ENCODE measurements at places on chromosomes 2 and 18.
A peak's percentile ranks its signal among the peaks of the same experiment; 100 is the strongest.

DNA sequence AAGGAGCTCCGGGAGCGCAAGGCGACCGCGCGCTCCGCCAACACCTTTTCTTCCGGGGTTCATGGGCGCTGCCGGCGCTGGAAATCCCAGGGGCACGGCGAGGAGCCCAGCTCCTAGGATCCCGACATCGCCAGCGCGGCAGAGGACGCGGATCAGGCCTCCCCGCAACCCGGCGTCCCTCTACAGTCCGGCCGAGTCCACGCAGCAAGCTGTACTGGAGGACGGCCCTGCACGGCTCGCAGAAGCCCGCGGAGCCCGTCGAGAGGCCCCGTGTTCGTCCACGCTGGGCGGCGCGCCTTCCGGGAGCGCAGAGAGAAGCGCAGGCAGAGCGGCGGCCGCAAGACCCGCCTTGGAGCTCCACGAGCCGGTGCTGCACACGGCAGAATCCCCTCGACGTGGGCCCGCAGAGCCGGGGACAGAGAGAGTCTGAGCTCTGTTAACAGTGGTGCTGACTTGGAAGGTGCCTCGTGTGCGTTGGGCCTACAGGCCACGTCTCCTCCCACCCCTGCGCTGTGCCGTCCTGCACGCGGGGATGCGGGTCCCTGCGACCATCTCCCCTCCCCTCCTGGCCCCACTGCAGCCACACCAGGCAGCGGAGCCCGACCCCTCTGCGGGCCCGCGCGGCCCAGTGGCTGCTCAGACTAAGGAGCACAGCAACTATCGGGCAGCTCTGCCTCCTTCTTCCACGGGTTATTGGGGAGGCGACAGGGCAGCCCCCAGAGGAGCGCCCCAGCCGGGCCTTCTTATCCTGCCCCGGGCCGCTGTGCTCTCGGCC, 28.1 kb upstream of the PTPN2 start:
- no peak for DNase-seq

DNA sequence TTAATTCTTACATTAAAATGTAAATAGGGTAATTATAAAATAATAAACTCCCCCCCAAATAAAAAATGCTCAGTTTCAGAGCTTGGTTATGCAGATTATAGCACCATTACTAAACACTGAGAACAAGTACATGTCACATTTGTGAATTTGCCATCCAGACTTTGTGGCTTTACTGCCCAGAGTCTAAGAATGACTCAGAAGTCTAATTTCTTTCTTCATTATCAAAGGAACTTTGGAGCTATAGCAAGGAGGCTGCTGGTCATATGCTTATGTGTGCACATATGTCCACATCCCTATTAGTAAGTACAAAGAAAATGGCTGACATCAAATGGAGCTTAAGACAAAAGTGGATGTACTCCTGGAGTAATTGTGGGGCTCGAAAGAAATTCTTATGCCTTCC, 248.5 kb upstream of the SESTD1 start:
- DNase-seq: no peak

DNA sequence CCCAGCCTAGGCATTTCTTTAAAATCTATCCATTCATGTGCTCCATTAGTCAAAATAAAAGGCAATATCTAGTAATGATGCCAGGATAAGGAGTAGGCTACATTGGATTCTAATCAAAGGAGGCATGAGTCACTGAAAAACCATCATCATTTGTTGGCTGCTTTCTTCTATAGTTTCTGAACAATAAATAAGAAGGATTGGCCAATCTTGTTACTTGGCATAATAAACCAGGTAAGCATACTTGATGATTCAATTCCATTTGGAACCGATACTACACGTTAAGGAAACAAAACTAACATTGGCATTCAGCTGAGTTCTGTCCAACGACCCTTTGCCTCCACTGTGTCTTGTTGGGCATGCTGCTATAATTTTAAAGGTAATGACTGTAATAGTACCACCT, 27.2 kb downstream of the ATP8B1 start:
- DNase-seq: no peak

DNA sequence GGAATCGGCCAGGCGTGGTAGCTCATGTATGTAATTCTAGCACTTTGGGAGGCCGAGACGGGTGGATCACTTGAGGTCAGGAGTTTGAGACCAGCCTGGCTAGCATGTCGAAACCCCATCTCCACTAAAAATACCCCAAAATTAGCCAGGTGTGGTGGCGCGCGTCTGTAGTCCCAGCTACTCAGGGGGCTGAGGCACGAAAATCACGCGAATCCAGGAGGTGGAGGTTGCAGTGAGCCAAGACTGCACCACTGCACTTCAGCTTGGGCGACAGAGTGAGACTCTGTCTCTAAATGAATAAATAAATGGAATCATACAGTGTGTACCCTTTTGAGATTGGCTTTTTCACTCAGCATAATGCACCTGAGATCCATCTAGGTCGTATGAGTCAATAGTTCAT, 19.4 kb upstream of the TTC39C start:
- no peak for DNase-seq

GRCh38 chr2:187299122-187299906, 148.7 kb downstream of the CALCRL start:
- no peak for DNase-seq

- DNase-seq: peak; percentile 25
Measured at GRCh38 chr2:140929849-140930248, 1201.0 kb downstream of the LRP1B start.

DNA sequence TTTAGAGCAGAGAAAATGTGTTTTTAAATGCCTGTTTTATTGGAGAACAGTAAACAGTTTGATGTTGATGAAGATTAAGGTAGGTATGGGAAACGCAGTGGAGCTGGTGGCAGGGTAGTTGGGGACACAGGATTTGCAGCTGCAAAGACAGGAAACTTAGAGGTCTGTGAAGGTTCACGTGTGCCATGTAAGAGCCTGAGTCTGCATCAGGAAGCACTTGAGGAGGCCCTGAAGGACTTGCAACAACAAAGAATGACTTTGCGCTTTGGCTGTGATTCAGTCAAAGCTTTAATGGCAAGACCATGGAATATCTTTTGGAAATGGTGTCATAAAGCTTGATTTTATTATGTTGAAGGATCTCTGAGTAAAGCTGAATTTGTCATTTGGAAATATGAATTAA, 347.6 kb upstream of the KCNJ3 start:
- no peak for DNase-seq

- DNase-seq: no peak
Measured at GRCh38 chr2:234476766-234477165, 20.1 kb downstream of the ARL4C start.

DNA sequence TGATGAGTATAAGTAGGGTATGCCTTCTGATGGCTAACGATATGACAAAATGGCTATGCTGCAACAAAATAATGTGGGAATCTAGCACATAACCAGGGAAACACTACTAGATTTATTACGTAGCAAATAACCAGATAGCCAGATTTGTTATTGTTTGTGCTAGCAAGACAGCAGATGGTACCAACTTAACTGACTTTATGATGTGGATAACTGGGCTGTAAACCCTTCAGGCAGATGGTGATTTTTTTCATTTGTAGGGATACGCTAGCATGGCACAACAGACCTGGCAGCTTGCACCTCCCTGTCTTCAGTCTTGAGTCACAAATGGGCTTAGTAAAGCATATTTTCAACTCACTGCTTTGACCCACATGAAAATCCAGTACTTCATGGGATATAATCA, 48.7 kb downstream of the PRELID3A start:
- DNase-seq: no peak

DNA sequence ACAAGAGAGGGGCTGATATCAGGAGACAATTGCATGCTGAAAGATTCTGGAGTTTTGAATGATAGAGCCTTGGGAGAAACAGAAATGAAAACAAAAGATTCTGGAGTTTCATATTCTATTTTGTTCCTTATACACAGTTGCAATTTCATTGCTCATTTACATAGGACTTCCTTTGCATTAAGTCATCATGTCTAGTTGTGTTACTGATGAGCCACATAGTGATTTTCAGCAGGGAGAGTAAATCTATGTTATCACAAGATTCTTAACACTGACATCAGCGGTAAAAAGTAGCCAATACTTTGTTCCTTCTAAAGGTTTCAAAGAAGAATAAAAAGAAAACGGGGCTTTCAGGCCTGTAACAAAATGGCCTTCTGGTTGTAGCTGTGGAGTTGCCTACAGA, 7.1 kb downstream of the ADAM17 start:
- DNase-seq: no peak

DNA sequence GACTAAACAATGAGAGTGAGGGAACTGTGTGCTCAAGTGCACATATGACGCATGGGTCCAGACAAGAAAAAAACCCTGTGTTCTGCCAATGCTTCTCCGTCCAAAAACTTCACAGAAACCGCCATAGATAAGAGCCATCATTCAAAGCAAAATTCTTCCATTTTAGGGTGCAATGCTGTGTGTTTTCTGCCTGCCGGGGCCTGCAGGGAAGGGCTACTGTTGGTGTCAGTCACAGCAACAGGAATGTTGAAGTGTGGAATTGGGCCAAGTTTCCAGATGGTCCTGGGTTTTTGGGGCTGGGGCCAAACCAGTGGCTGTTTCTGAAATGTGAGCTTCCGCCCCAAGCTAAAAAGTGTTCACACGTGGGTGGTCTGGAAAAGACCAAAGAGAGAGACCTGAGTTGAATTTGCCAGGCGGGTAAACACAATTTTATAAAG, 677 bp upstream of the MC2R start:
- no peak for DNase-seq

GRCh38 chr2:240404174-240404852, 31.1 kb upstream of the GPC1 start:
- no peak for DNase-seq

- no peak for DNase-seq
Measured at GRCh38 chr18:79572093-79572780, 107.4 kb upstream of the CTDP1 start.

Measured in skeletal muscle cell (primary cell).